ENCODE measurements at places on chromosomes 11 and 22.

DNA sequence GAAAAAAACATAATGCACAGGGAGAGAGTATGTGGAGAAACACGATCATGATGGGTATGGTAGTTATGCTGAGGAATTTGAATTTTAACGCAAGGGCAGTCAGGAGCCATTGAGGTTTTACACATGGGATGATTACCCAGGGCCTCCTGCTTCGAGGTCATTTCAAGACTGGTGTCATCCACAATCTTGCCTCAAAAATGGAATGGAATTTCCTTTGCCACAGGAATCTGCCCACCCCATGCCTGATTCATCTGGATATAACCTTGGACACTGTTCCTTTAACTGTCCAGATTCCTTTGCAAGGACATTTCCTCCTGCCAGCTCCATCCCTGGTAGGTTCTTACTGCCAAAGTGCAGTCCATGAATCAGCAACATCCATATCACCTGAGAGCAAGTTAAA is 655.9 kb upstream of the TENM4 start:
- DNase-seq = no peak

DNA sequence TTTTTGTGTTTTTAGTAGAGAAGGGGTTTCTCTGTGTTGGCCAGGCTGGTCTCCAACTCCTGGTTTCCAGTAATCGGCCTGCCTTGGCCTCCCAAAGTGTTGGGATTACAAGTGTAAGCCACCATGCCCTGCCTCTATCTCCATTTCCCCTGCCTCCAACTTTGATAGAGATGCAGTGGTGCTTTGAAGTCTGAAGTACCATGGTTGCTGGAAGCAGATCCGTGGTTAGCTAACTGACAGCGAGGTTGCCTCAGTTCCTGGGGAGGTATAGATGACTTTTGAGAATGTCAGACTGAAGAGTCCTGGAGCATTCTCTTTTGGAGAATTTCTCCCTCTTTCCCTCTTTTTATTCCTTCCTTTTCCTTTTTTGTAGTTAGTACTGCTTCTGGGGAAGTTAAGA is 111.5 kb upstream of the RRM1 start:
- DNase-seq = no peak

- DNase-seq = no peak
Observed at GRCh38 chr22:17410576-17410975, 41.3 kb downstream of the CECR2 start.

- DNase-seq = no peak
Observed at GRCh38 chr11:45647329-45647728, 18.1 kb downstream of the CHST1 start.

Measured in activated gamma-delta T cell treated with anti-CD3 and anti-CD28 coated beads, Interleukin-2, amount 50 U/mL, for 16 hours (primary cell).